Left kidney (tissue), 8 donors: ENCODE measurements at places on chromosomes 11 and 22. TPM values are rescaled to one million over a fixed set of nuclear protein-coding genes. Genes with fewer than 3 reads are reported as not detected.

Gene OR4A16
- not detected for polyA plus RNA-seq

- DNase-seq = no peak
Measured at GRCh38 chr22:45781966-45782365, 110.3 kb downstream of the ATXN10 start.

DNA sequence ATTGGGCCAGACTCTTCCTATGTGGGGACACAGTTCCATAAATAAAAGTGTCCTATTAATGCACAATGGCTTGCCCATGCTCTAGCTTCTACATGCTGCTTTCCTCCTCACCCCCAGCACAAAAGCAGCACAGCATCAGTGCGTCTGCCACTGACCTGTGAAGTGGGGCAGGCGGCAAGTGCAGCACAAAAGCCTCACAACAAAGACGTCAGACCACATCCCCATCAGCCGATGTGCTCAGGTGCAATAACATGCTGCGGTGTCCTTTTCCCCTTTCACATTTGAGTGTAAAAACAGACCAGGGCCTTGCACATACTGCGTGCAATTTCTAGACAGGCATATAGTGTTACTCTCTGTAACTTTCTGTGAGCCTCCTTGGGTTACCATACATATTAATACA is 12.8 kb downstream of the DKK3 start:
- DNase-seq = no peak

GRCh38 chr11:20670932-20671403 is 1.6 kb downstream of the NELL1 start:
- no peak for DNase-seq

DNA sequence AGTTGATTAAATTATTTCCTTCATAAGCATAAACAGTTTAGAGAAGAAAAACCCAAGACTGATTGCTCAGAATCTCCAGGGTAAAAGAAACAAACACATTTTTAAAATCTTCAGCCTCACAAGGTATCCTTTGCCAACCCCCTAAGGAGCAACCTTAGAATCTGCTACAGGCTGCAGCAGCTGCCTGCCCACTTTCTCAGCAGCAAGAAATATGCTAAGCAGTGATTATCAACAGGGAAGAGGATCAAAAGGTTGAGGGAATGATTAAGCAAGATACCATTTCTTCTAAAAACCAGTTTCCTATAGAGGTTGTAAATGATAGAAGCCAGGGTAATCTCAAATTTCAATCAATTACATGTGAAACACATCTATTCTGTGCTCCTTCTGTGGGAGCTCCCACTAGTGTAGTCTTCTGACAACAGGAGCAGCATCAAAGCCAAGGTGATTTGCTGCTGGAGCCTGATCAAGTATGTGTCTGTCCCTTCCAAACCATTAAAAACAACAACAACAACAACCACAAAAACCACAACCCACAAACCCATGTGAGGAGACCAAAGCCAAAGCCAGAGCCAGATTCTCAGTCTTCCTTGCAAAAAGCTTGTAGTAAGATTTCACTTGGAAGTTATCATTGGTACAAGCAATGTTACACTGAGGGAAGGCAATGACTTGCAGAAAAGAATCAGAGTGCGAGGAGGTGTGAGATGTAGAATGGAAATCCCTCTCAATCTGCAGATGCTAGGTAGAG is 761.2 kb downstream of the DLG2 start:
- DNase-seq = no peak

GRCh38 chr22:49512487-49513165 is 315.0 kb downstream of the BRD1 start:
- DNase-seq = no peak

DNA sequence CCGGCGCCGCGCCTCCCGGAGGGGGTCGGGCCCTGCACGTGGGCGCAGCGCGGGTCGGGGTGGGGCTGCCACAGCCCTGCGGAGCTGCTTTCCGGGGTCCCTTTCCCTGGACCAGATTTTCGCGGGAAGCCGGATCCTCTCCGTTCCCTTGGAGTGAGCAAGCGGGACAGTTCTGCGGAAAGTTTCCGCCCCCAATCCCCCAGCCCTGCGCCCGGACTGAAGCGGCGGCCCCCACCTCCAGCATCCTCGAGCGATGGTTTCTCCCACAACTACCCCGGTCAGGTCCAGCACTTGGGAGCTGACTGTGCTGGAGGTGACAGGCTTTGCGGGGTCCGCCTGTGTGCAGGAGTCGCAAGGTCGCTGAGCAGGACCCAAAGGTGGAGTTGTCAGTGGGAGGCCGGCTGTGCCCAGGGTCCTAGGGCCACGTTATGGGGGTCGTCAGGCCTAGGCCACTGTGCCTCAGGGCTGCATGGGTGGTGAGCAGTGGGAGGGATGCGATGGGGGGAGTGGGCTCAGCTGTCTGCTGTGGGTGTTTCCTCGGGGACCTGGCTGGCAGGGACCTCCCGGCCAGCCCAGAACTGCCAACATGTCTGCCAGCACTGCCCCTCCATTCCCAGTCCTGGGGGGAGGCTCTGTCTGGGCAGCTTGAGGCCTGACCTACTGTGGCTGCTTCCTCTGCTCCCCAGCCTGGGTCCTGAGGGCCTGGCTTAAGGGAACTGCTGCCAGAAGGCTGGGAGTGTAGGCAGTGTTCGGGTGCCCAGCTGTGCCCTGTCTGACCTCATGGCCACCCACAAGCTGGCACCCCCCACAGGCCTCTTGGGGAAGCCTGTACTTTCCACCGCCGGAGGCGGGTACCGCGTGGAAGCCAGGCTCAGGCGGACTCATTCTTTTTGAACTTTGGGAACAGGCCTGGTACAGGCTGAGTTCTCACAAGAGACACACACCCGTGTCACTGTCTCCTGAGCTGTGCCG is 726 bp downstream of the ST3GAL4 start:
- no peak for DNase-seq

Gene SLCO2B1
- polyA plus RNA-seq = 8.2 TPM

Gene MIF
- 119 TPM for polyA plus RNA-seq

DNA sequence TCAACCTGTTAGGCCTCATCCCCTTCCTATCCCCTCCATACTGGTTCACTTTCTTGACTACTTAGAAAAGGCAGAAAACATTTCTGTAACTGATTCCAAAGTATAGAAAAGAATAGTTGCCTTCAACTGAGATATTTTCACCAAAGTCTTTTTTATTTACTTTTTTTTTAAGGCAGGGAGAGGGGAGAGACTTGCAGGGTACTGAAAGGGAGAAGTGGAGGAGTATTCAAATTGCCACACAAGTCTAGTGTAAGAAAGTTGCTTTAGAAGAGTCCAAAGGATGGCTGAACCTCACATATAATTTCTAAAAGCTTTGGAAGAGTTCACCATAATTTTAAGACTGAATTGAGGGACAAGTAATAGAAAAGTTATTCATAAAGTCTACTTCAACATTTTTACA is 6.3 kb downstream of the PHF21A start:
- no peak for DNase-seq

GRCh38 chr11:79333355-79333754 is 107.5 kb downstream of the TENM4 start:
- no peak for DNase-seq

GRCh38 chr11:108854346-108854745 is 189.5 kb downstream of the DDX10 start:
- DNase-seq = no peak

DNA sequence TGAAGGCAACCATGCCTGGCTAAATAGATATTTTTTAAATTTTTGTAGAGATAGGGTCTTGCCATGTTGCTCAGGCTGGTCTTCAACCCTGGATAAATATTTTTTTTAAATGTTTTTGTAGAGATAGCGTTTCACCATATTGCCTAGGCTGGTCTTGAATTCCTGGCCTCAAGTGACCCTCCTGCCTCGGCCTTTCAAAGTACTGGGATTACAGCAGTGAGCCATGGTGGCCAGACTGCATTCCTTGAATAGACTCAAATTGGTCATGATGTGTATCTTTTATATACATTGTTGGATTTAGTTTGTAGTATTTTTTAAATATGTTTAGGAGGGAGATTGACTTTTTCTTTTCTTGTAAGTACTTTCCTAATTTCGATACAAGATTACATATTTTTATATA is 325.7 kb upstream of the C11orf87 start:
- no peak for DNase-seq
